ENCODE measurements at places on chromosomes 11 and 22. TPM values are rescaled to one million over a fixed set of nuclear protein-coding genes. Genes with fewer than 3 reads are reported as not detected.

Gene RCOR2
- total RNA-seq, result 3.0 TPM

Gene DGCR6
- 24.4 TPM for total RNA-seq

Gene APOL4
- 19.8 TPM for total RNA-seq

Gene FGF4
- not detected for total RNA-seq

Gene PLAAT4
- total RNA-seq, result 6.1 TPM

Gene CNTF
- total RNA-seq, result 1.1 TPM

Gene SULT4A1
- total RNA-seq, result 0.92 TPM
